Activated T-helper 9 cell treated with anti-CD3 and anti-CD28 coated beads, Interleukin-2, amount 50 U/mL, for 16 hours (primary cell): ENCODE measurements at places on chromosomes 1 and 21.
A peak's percentile ranks its signal among the peaks of the same experiment; 100 is the strongest.

GRCh38 chr21:17613242-17613676 lies 558 bp upstream of the BTG3 start:
- DNase-seq, result peak; percentile 2

DNA sequence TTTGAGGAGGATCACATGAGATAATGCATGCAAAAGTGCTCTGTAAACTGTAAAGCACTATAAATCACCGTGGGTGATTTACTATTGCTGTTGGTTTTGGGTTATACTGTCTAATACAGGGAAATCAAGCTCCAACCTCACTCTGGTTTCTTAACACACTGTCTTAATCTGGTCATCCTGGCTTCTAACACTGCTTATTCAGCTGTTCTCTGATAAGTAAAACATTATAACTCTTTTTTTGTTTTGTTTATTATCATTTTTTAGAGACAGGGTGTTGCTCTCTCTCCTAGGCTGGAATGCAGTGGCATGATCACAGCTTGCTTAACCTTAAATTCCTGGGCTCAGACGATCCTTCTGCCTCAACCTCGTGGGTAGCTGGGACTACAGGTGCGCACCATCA lies 21.9 kb upstream of the LSM10 start:
- no peak for DNase-seq

DNA sequence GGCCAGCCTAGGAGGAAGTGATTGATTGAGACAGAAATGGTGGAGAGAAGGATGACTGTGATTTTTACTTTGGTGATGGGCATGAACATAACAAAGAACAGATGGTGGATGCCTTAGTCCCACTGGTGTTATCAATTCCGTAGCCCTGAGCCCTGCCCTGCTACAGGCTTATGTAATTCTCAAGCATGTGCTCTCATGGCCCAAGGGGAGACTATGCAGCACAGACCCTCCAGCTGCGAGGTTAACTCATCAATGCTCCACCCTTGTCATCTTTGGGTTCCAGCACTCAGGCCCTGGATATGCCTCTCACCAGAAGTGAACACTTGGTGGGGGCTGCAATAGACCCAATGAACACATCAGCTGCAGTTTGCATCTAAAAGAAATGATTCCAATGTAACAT lies 62.7 kb upstream of the LRRC8D start:
- DNase-seq, result no peak

GRCh38 chr1:228158151-228159007 lies 7.2 kb upstream of the IBA57 start:
- DNase-seq, result no peak

- DNase-seq, result no peak
Measured at GRCh38 chr1:67124455-67124854, 10.3 kb downstream of the C1orf141 start.

DNA sequence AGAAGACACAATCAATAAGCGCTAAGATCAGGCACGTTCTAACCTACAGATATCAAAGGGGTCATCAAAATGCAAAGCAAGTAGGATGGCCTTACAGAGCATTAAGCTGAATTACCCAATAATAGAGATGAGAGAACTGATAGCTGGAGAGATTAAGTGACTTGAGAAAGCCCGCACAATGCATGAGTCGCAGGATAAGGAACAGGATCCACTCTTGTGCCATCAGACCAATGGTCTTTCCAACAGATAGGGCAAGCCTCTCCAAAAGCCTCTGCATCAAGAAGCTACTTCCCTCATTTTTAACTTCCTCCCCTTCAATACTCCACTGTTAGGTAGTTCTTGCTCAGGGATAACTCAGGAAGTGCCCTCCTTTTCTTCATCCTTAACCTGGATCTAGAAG lies 2.6 kb downstream of the CHML start:
- no peak for DNase-seq

- no peak for DNase-seq
Measured at GRCh38 chr1:62367005-62367557, 47.8 kb upstream of the KANK4 start.

DNA sequence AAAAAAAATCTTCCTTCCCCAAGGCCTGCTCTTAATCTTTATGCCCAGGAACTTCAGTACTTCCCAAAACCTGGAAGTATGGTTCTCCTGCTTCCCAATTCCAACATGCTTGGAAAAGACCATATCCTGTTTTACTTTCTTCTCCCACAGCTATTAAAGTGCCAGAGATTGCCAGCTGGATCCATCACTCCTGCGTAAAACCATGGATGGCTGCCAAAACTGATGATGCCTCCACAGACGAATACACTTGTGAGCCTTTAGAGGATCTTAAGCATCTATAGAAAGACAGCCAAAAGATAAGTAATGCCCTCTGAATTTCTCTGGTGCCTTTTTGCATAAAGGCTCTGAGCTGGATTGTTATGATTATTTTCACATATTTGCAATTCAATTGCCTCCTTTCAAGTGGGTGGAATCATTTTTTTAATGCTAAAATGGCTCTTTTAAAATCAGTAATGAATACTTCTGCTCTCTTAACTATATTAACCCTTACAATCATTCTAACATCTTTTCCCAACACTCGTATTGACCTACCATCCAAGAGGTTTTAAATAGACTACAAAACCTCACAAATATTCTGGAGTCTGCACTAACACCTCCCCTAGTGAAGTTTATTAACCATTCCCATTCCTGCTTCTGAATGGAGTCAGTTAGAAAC lies 1807.8 kb downstream of the BRINP3 start:
- DNase-seq, result no peak
